ENCODE measurements at places on chromosomes 12 and 14.
A peak's percentile ranks its signal among the peaks of the same experiment; 100 is the strongest.

DNA sequence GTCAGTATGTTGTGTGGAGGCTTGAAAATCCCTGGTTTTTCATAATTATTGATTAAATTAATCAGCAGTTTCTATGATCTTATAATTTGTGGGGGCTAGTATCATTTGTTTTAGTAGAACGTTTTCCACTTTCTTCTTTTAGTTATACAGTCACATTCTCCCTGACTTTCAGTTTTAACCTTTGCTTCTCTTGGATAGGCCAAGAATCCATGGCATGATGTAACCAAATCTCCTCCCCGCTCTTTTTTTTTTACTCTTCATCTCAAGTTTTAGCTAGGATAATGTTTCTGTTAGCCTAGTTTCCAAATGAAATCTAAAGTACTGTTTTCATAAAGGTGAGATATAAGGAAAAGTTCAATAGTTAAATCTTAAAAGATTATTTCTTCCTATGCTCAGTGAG is 106.5 kb downstream of the TMEM117 start:
- DNase-seq: no peak

DNA sequence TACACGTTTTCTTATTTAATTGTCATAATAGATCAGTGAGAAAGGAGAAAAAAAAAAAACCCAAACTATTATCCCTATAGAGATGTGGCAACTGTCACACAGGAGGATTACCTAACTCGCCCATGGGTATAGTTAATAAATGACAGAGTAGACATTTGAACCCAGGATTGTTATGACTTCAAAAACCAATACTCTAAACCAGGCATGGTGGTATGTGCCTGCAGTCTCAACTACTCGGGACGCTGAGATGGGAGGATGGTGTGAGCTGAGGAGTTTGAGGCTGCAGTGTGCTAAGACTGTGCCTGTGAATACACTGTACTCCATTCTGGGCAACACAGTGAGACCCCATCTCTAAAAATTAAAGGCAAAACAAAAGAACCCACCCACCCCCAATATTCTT is 114.5 kb downstream of the DENND5B start:
- DNase-seq: no peak

- no peak for DNase-seq
These were observed 15.9 kb downstream of the ATP6V1D start for GRCh38 chr14:67343601-67344230.

DNA sequence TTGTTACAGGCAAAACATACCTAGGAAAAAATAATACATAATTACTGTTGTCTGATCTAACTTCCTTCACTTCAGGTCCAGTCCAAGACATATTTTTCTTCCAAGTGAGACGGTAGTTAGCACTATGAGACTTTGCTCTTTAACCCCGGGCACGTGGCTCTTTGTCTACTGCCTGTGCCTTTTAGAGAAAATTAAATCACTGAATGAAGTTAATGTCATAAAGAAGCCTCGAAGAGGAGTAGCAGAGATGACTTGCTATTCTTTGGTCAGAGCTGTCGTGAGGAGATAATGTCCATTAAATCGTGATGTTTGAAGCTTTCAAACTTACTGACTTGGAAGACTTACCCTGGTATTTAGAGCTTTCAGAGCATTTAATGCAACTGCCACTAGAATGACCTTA is 8.7 kb downstream of the TESPA1 start:
- no peak for DNase-seq

DNA sequence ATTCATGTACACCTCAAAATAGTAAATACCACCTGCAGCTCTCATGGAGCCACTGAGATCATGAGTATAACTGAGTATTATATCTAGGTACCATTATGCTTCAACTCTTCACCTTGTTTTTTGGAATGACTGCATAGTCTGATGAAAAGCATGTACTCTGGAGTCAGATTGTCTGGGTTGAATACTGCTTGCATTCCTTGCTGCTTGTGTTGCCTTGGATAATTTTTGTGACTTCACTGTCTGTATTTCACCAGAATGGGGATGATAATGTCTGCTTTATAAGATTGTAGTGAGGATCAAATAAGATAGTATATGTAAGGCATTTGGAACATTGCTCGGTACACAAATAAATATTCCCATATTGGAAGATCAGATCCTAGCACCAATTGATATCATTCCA is 54.2 kb downstream of the SUSD6 start:
- peak; percentile 44 for DNase-seq

DNA sequence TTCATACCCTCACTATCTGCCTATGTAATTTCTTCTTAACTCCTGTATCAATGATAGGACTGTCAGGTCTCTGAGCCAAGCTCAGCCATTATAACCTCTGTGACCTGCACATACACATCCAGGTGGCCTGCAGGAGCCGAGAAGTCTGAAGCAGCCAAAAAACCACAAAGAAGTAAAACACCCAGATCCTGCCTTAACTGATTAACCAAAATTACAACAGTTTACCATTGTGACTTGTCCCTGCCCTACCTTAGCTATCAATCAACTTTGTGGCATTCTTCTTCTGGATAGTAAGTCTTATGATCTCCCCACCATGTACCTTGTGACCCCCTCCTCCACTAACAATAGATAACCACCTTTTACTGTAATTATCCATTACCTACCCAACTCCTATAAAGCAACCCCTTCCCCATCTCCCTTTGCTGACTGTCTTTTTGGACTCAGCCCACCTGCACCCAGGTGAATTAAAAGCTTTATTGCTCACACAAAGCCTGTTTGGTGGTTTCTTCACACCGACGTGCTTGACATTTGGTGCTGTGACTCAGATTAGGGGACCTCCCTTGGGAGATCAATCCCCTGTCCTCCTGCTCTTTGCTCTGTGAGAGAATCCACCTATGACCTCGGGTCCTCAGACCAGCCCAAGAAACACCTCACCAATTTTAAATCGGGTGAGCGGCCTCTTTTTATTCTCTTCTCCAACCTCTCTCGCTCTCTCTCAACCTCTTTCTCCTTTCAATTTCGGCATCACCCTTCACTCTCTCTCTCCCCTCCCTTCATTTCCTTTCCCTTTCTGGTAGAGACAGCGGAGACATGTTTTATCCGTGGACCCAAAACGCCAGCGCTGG is 11.5 kb upstream of the LGMN start:
- no peak for DNase-seq

- DNase-seq: no peak
These were observed 49.9 kb upstream of the LTBP2 start for GRCh38 chr14:74661726-74662450.

GRCh38 chr14:70934084-70934483 is 26.8 kb downstream of the PCNX1 start:
- peak; percentile 71 for DNase-seq

GRCh38 chr12:81146228-81147225 is 68.6 kb downstream of the ACSS3 start:
- no peak for DNase-seq

DNA sequence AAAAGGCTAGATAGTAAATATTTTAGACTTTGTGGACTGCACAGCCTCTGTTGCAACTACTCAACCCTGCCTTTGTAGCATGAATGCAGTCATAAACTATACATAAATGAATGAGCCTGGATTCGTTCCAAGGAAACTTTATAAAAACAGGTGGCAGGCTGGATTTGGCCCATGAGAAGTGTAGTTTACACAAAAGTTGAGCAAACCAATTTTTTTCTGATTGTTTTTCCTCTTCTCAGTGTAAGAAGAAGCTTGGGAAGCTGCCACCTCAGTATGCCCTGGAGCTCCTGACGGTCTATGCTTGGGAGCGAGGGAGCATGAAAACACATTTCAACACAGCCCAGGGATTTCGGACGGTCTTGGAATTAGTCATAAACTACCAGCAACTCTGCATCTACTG is 9.5 kb downstream of the OAS1 start:
- no peak for DNase-seq

- DNase-seq: no peak
These were observed 60.9 kb upstream of the NID2 start for GRCh38 chr14:52129721-52130120.

DNA sequence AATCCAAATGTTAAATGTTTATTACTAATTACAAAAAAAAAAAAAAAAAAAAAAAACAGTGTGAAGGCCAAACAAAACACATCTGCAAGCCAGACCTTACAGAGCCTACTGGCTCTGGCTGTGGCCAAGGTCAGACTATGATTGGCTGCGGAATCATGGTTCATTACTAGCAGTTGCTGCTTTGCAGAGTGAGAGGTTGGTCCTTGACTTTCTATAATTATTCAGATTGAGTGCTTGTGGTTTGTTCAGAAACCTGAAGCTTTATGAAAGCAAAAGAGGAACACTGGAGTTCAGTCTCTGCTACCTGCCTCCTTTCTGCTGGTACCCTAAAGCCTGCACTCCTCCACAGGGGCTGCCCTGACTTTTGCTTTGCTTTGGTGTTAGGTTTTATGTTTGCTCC is 550.9 kb downstream of the BCL11B start:
- DNase-seq: no peak

GRCh38 chr12:77049767-77050353 is 15.5 kb downstream of the E2F7 start:
- DNase-seq: peak; percentile 72

- DNase-seq: peak; percentile 72
These were observed 3.0 kb downstream of the SSTR1 start for GRCh38 chr14:38210587-38211216.

DNA sequence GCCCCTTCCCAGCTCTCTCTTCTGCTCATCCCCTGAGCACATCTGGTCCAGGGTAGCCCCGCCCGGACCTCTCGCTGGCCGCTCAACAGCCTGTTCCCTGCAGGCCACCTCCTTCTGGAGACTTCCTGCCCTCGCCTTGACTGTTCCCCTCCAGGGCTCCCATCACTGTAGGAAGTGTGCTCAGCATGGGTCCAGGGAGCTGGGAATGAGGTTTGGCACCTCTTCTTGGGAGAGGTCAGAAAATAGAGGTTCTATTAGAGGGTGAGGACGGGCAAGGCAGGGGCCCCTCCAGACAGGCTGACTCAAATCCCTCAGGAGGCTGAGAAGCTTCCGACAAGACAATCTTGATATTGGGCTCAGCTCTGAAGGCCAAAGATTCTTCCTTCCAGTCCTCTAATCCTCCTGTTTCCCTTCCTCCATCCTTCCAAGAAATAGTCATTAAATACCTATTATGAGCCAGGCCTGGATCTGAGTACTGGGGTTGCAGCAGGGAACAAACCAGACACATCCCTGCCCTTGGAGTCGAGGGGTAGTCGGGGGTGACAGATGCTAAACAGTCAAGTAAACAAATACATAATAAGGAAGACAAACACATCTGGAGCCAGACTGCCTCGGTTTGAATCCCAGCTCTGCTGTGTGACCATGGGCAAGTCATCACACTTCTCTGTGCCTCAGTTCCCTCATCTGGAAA is 30.6 kb downstream of the CMKLR1 start:
- DNase-seq: peak; percentile 38

GRCh38 chr14:32524609-32525375 is 195.7 kb downstream of the AKAP6 start:
- no peak for DNase-seq

GRCh38 chr12:78271546-78271945 is 440.9 kb downstream of the NAV3 start:
- peak; percentile 67 for DNase-seq

DNA sequence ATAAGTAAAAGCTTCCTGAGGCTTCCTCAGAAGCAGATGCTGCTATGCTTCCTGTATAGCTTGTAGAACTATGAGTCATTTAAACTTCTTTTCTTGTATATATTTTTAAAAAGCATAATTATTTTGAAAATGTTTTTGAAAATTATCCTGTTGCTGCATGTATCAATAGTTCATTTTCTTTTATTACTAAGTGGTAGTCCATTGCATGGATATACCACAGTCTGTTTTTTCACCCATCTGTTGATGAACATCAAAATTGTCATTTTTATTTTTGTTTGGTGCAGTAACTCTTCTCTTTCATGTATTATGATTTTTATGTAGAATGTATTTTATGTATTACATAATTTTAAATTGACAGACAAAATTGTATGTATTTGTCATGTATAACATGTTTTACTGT is 81.4 kb downstream of the TMTC3 start:
- no peak for DNase-seq

GRCh38 chr14:80447392-80447791 is 236.1 kb upstream of the DIO2 start:
- DNase-seq: peak; percentile 31

DNA sequence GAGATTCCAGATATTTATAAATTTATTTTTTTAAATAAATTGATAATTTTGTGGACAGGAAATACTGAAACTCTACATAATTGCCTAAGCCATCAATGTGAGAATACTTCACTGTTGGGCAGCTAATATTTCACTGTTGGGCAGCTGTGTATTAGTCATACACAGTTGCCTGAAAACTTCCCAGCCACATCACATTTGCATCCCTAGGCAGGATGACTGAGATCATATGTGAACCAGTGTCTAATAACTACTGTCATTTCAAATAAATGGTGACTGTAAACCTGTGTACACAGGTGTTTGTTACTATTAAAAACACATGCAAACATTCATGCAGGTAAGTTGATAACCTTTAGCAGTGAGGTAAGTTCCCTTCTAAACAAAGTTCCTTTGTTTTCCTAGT is 43.9 kb downstream of the TMTC3 start:
- peak; percentile 70 for DNase-seq

DNA sequence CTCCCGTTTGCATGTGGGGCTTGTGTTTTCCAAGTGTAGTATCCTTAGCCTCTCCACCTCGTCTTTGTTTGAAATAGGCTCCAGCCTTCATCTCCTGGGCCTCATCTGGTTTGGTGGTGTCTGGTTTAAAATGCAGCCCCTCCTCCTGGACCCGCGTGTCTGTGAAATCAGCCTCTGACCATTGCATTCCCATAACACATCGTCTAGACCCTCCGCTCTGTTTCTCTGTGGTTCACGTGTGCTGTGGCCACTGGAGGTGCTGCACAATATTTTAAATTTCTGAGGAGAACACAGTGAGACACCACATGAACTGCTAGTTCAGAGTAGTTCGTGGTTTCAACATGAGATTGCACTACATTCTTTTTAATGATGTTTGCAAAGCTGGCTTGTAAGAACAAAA is 35.6 kb downstream of the UBE3B start:
- no peak for DNase-seq

GRCh38 chr12:1608713-1609119 is 14.3 kb upstream of the FBXL14 start:
- peak; percentile 62 for DNase-seq

DNA sequence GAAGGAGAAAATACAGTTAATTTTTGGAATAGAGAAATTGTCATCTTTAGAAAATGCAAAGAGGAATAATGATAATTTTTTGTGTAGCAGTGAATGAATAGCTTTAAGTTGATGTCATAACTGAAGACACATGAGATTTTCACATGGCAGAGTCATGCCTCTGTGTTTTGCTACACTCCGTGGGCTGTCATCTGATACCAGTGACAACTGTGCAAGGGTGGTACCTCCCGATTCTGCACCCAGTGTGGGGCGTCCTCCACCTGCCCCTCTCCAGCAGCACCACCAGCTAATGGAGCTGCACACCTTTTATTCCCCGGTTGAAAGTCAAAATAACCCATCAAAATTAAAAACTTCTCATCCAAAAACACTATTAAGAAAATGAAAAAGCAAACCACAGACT is 47.2 kb downstream of the ANKRD9 start:
- DNase-seq: no peak

Data from AG10803 (cell line).